ENCODE measurements at places on chromosomes 5 and 9.

DNA sequence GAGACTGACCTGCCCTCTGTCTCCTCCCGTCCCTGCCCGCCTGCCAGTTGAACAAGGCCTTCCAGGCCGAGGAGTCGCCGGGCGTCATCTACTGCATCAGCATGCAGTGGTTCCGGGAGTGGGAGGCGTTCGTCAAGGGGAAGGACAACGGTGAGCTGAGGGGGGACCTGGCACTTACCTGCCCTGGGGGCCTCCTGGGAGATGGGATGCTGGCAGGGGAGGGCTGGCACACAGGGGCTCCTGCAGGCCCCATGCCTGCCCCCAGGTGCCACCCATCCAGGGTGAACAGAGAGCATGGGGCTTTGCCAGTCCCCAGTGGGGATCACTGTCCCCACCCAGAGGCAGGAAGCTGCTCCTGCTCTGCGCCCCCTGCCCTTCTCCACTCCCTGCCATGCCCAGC is 43.0 kb downstream of the USP20 start:
- no peak for DNase-seq

GRCh38 chr5:1745796-1746370 is 53.8 kb downstream of the MRPL36 start:
- no peak for DNase-seq

DNA sequence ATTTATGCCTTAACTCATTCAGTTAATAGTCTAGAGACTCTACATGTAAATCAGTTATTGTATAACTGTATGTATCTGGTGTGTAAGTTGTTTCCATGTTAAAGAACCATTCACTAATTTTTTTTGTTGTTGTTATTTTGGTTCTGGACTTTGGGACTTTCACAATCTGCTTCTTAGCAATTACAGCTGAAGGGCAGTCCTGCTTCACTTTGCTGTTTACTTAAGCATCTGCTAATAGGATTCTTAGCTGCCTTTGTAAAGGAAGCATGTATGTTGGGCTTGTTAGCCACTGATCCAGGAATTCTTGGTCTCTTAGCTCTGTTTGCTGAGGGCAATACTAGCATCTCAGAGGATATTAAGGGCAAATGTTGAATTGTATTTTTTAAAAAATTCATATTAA is 97.0 kb downstream of the FOCAD start:
- DNase-seq = no peak

- DNase-seq = no peak
Observed at GRCh38 chr5:3353561-3353960, 242.1 kb upstream of the IRX1 start.

DNA sequence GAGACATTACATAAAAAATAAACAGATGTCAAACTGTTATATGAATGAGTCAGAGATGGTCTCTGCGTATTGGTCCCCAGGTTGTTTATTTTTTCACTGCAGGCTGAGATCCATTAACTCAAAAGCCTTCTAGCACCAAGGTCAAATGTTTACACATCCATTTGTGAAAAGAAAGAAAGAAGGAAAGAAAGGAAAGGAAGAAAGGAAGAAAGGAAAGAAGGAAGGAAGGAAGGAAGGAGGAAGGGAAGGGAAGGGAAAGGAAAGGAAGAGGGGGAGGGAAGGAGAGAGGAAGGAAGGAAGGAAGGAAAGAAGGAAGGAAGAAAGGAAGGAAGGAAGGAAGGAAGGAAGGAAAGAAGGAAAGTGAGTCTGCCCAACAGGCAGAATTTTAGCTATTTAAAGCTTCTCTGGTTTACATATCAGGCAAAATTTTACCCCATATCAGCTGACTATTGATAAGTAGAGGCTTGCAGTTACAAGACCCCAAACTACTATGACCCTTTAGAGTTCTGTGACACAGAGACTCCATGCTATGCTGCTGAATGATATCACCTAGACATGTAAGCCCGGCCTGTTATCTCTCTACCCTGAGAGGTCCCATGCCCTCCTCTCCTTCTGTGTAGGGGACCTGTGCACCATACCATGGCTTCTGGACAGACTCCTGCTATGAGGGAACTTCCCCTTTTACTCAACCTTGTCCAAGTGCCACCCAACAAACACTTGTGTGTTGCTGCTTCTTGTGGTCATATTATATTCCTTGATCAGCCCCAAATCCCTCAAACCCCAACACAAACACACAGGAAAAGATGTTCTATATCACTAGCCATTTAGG is 59.0 kb downstream of the DRD1 start:
- no peak for DNase-seq

DNA sequence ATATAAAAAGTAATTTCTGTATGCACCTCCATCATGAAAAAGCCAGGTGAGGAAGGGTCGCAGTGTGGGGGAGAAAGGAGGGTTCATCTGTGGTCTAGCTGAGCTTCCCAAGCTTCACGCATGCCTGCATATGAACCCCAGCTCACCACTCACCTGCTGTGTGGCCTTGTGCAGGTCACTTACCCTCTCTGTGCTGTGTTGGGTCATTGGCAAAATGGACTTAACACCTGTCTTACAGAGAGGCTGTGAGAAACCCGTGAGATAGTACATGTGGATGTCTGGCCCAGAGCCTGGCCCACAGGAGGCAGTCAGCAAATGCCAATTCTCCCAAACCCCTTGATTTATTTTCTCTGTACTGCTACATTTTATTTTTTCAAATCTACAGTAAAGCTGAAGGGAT is 88.9 kb downstream of the GABBR2 start:
- no peak for DNase-seq

DNA sequence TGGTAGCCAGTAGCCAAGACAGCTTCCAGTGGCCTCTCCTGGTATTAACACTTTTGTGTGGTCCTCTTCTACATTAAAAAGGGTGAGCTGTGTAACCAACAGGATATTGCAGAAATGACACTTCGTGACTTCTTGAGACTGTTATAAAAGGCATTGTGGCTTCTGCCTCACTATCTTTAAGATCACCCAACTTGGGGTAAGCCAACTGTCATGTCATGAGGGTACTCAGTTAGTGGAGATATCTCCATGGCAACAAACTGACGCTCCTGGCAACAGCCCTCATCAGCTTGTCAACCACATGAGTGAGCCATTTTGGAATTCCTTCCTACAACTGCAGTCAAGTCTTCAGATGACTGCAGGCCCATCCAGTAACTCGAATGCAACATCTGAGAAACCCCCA is 121.7 kb downstream of the DEPDC1B start:
- DNase-seq = no peak

- no peak for DNase-seq
Observed at GRCh38 chr9:123642291-123643278, 286.6 kb downstream of the CRB2 start.

- DNase-seq = no peak
Observed at GRCh38 chr9:134518004-134518606, 123.5 kb upstream of the COL5A1 start.

- no peak for DNase-seq
Observed at GRCh38 chr5:158701007-158701391, 398.7 kb downstream of the EBF1 start.

GRCh38 chr9:105093685-105094084 is 150.8 kb upstream of the SLC44A1 start:
- no peak for DNase-seq

- peak; percentile 61 for DNase-seq
Observed at GRCh38 chr9:115882911-115883310, 270.7 kb upstream of the PAPPA start.

DNA sequence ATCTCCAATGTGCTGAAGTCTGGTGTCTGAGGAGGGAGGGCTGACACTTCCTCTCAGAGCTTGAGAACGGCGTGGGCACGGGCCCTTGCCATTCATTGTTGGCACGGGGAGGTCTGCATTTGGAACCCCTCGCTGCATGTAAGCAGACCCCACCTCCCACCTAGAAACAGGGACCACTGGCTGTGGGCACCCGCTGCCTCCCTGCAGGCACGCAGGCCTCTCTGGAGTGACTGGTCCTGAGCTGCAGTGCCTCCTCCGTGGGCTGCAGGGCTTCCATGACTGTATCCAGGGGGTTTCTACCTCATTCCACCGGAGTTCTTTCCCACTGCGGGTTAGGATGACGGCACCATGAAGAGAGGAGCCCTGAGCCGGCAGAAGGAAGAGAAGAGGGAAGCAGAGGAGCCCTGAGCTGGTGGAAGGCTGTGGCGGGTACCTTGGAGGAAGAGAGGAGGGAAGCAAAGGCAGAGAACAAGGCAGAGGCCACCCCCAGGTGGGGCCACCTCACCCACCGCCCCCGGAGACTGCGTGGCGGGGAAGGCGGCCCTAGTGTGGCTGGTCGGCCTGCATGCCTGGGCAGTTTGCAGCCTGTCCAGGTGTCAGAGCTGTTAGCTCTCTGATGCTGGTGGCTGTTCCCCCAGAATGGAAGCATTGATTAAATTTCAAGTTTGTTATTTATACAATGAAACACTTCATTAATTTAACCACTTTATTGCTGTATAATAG is 74.9 kb upstream of the CACNA1B start:
- no peak for DNase-seq

- no peak for DNase-seq
Observed at GRCh38 chr9:133713960-133714495, 24.1 kb downstream of the SARDH start.

DNA sequence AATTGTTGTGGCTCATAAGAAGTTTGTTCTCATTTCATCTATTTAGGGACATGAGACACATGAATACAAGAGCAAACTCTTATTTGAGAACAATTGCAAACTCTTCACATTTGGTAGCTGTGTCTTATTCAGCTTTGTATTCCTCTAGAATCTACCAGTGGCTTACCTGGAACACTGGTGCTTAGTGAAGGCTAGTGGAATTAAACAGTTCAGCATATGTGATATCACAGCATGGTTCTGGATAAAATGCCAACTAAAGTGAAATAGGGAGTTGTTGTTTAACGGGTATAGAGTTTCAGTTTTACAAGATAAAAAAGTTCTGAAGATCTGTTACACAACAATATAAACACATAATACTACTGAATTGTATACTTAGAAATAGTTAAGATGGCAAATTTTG is 48.9 kb downstream of the NRG2 start:
- DNase-seq = no peak

GRCh38 chr9:122015170-122015821 is 77.8 kb downstream of the TTLL11 start:
- no peak for DNase-seq

DNA sequence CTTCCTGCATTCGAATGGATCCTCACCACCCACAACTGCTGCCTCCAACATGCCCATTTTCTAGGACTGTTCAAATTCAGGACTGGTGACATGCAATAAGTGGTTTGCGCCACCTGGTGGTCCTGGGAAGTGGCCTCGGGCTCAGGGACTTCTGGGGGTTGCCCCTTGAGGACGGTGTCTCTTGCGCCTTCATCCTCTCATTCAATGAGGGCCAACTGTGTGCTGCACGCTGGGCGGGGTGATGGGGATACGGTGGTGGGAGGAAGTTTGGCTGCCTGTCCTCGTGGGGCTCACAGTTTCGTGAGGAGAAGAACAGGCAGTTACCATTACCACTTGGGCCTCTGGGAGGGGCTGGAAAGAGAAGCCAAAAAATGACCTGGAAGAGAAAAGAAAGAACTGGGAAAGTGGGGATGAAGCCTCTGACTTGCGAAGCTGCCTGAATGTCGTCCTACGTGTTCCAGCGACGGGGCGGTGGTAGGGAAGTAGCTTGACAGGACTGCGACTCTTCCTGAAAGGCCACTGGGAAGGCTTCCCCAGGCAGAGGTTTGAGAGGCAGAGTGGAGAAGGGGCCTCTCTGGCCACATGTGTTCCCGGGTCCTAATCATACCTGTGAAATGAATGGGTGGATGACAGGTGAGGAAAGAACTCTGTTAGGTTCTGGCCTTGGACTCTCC is 49.0 kb downstream of the PSD2 start:
- peak; percentile 60 for DNase-seq

DNA sequence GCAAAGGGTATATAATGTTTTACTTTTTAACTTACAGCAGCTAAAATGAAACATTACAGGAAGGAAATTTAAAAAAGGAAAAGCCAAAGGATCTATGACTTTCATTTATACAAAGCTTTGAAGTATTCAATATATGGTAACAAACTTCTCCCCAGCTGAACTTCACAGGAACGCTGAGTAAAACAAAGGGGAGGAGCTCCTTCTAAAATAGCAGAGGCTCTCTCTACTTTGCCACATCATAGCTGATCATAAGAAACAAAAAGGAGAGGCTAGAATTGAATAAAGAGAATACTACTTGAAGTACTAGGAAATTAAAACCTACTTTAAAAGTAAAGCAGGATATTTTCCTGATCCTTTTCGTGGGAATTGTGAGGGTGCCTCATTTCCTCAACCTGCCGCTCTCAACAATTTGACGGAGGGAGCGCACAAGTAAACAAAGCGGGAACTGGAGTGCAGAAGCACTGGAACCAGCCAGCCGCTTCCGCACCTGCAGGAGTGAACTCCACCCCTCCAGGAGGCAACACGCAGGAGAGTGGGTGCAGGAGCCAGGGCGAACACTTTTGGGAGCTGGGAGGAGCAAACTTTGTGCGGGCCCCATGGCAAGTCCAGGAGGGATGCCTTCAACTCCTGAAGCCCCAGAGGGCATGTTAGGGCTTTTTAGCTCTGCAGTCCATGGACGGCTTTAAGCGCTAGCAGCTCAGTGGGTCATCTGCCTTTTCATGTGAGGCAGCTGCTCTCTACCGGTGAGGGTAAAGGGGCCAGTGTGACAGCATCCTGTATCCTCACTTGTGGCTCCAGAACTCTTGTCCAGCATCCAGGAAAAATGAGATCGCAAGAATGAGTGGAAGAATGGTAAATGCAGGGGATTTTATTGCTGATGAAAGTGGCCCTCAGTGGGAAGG is 757.4 kb downstream of the PTPRD start:
- DNase-seq = no peak

- peak; percentile 38 for DNase-seq
Observed at GRCh38 chr9:83649080-83649479, 26.1 kb downstream of the IDNK start.

- DNase-seq = peak; percentile 11
Observed at GRCh38 chr9:3740690-3741419, 215.1 kb upstream of the RFX3 start.

GRCh38 chr5:35417040-35417439 is 186.8 kb upstream of the PRLR start:
- DNase-seq = no peak

- no peak for DNase-seq
Observed at GRCh38 chr5:14216372-14216771, 73.2 kb downstream of the TRIO start.

DNA sequence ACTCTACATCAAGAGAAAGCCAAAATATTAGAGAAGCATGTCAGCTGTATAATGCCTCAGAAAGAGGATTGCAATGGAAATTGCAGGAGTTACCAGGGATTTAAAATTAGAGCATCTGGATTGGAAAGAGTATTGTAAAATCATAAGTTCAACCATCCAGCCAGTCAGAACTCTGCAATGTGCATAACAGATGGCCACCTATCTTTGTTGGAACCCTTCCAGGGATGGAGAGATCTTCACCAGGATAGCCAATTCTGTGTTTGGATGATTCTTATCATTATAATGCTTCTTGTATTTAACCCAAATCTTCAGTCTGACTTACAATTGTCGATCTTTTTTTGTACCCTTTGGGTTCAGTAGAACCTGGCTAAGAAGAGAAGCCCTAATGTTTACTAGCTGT is 164.4 kb downstream of the TLR4 start:
- no peak for DNase-seq

- DNase-seq = peak; percentile 54
Observed at GRCh38 chr5:123037104-123037418, 536 bp upstream of the PPIC start.

Measured in HFFc6 (cell line).